ENCODE measurements at places on chromosomes 16 and 17.

DNA sequence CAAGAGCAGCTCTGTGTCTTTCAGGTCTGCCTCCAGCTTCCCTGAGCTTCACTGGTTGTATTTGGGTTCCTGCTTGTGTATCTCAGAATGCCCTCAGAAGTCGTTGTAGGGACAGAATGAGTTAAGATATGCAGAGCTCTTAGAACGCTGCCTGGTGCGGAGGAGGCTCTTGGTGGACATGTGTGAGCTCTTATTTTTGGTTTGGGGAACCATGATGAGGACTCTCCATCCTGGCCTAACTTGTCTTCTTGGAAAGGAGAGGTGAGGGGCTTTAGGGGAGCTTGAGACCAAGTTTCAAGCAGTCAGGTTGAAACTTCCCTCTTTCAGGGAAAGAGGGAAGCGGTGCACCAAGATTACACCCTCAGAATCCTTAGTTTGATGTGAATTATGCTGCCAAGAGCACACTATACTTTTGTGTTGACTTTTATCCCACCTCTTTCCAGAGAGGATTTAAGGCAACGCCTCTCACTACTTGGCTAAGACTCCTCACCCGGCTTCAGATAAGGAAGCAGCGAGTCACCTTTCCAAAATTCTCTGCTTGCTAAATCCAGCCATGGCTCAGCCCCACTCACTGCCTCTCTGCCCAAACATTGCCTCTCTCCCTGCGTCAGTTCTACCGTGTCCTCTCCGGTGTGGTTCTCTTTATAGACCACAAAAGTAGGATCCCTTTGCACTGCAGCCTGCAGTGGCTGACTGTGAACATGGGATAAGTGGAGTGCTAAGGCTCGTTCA, 12.7 kb downstream of the CDK5RAP3 start:
- DNase-seq = no peak

DNA sequence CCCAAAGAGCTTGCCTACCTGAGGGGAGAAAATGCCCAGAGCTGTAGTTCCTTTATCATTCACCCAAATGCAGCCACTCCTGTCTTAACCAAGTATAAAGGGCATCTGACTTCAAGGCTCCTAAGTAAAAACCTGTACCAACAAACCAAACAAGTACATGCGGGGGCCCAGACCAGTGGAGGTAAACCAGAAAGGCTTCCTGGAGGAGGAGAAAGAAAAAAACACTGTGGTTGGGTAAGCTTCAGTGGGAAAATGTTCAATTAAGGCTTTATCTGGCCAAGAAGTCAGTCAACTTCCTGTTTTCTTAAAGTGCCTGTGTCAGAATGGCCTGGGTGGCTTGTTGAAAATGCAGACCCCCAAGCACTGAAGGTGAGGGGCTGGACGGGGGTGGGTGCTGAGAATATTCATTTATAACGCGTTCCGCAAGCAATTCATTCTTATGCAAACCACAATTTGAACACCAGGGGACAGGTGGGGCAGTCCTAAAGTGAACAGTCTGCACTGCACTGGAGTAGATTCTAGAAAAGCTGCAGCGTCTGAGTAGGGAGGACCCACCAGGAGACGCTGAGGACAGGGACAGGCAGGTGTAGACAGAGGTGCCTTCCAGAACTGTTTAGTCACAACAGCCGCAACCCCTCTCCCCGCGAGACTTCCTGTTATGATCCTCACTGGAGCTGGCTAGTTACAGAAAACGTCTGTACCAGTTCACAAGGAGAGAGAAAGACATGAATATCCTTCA, 467.1 kb downstream of the SOX9 start:
- no peak for DNase-seq

- peak; percentile 51 for DNase-seq
Observed at GRCh38 chr16:58409316-58409973, 17.2 kb downstream of the GINS3 start.

- no peak for DNase-seq
Observed at GRCh38 chr16:78562650-78563049, 463.2 kb downstream of the WWOX start.

DNA sequence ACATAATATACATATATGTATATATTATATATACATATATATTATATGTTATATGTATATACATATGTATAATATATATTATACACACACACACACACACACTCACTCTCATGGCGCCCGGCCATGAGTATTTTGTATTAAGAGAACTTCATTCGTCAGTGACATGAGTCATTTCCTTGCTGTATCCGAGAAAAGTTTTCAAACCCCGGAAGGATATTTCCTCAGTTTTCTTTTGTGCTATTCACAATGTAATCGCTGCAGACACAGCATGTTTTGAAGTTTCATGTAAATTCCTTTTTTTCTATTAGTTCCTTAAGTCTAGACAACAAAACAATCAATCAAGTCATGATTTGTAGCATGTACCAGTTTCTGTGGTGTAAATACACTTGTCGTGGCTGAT, 33.3 kb downstream of the OR1D5 start:
- no peak for DNase-seq
